ENCODE measurements at places on chromosomes 4 and X.

DNA sequence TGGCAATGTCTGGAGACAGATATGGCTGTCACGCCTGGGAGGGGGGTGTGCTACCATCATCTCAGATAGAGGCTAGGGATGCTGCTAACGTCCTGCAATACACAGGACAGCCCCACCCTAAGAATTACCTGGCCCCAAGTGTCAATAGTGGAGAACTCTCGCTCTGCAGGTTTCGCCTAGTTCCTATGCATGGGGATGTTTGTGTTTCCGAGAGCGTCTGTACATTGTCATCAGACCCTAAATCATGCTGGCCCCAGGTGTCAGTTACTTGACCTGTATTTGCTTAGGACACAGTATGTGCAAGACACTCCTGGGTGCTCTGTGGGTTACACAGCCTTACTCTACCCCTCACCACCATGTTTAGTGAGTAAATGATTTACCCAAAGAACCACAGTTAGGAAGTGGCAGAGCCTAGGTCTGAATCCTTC lies 90.8 kb downstream of the AFF1 start:
- no peak for DNase-seq

GRCh38 chr4:26858035-26858918 lies 2.4 kb upstream of the STIM2 start:
- peak; percentile 62 for DNase-seq

- DNase-seq: no peak
Measured at GRCh38 chrX:70049925-70050324, at the start of gene AWAT2. Gene AWAT2, minus strand, starts transcription at chrX:70049938. Its CDS starts 6 bp downstream, at chrX:70049932.

DNA sequence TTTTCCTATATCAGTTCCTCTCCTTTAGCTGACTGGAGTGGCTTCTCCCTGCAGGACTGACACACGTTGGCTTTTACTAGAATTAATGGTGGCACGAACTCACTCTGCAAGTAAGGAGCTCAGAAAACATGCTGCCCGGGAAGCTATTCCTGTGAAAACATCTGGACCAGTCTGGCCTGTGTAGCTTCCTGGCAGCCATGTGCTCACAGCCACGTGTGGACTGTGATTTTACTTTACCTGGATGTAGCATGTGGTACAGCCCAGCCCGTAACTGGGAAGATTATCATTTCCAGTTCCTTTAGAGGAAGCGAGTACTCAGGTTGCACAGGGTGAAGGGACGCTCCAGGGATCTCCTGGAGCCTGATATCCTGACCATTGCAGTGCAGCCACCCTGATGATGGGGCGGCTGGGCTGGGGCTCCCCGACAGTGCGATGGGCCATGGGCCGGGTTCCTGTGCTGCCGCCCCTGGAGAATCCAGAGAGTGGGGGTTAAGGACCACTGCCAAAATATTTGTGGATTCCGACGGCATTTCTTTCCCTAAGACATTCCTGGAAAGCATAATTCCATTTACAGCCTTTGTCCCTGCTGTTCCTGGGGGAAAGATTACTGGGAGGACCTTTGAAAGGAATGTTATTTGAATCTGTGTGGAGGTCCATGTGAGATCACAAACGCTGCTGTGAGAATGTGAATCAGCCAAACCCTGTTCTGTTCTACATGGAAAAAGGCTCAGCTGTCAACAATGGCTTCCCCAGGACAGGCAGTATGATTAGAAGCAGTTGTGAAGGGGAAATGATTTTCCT lies 35.0 kb downstream of the PROM1 start:
- no peak for DNase-seq

DNA sequence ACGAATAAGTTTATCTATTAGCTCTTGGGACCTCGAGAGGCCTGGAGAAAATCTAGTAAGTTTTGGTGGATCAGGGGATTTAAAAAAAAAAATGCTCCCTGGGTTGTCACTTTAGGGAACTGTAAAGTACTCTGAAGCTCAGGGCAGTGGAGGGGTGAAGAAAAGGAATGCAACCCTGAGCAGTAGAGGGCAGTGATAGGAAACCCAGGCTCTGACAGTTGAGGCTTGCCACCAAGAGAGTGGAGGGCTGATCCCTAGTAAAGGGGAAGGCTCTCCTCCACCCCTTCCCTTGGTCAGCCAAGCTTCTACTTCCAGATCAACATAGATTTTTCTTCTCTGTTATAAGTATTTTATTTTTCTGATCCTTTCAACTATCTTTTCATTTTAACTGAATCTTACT lies 73.1 kb downstream of the FBXO8 start:
- no peak for DNase-seq

All from activated CD4-positive, alpha-beta T cell treated with anti-CD3 and anti-CD28 coated beads, Interleukin-2, amount 10 ng/mL, durations not matched to agents 24 days and 14 days (primary cell).